ENCODE measurements at places on chromosomes 4 and X.

DNA sequence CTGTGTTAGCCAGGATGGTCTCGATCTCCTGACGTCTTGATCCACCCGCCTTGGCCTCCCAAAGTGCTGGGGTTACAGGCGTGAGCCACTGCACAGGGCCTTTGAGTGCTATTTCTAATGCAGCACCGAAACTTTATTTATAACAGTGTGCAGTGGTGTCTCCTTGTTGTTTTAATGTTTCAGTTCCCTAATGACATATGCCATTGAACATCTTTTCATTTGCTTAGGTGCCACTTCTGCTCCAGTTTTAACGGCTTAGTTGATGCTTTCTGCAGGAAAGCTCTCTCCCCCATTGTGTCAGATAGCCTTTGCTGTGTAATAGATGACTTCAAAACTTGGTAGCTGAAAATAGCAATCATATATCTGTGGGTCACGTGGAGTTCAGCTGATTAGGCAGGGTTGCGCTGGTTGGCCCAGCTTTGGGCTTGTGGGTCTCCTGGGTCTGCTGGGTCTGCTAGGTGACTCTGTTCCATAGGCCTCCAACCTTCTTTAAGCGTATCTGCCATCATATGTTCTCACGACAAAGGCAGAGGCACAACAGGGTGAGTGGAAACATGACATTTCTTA is 76.4 kb upstream of the SHISA3 start:
- no peak for DNase-seq

- no peak for DNase-seq
Observed at GRCh38 chr4:4440333-4441061, 53.6 kb downstream of the NSG1 start.

DNA sequence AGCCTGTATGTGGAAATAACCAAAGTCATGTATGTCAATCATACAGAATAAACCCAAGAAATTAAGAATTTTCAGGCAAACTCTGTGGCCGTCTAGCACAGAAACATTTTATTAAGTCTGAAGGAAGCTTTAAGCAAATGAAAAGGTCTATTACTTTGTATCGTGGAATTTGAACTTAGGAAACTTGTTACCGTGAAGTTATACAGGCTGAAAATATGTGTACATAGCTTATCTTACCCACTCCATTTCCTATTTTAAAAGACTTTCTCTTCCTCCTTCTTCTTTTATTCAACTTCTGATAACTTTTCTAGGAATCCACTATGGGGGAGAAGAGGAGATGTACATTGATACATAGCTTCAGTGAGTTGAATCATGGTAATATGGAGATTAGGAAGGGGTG is 108.3 kb downstream of the AGTR2 start:
- DNase-seq = no peak

GRCh38 chrX:71143508-71143907 is 1.1 kb upstream of the NLGN3 start:
- DNase-seq = no peak

Measured in right forelimb (tissue), 1 donor.